ENCODE measurements at places on chromosomes 4 and X.

DNA sequence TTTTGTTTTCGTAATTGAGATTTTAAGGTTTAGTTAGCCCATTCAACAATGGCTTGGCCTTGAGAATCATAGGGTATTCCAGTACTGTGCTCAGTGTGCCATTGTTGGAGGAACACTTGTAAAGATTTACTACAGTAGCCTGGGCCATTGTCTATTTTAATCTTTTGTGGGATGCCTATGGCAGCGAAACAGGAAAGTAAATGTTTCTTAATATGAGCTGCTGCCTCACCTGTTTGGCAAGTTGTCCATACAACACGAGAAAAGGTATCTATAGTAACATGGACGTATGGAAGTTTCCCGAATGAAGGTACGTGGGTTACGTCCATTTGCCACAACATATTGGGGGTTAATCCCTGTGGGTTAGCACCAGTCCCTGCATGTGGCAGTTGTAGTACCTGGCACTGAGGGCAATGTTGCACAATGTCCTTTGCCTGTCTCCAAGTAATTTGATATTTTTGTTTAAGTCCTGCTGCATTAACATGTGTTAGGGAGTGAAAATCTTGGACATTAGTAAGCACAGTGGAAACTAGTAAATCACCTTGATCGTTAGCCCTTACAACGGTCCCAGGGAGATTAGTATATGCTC is 38.6 kb upstream of the AADAT start:
- DNase-seq: no peak

DNA sequence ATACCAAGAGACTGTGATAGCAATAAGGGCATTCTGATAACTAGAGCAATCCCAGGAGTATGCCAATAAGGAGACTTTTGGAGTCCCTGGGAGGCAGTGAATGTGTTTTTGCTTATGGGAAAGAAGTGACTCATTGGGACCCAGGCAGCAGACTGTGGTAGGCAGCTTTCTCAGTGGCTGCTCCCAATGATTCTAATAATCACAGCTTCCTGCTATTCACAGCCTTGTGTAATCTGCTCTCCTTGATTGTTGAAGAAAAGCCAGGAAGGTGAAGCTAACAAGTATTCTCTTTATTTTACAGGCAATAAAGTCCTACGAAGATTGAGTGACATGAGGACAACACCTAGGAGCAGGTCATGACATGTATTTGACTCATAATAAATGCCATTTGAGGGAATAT is 70.3 kb upstream of the DDX60 start:
- DNase-seq: no peak

DNA sequence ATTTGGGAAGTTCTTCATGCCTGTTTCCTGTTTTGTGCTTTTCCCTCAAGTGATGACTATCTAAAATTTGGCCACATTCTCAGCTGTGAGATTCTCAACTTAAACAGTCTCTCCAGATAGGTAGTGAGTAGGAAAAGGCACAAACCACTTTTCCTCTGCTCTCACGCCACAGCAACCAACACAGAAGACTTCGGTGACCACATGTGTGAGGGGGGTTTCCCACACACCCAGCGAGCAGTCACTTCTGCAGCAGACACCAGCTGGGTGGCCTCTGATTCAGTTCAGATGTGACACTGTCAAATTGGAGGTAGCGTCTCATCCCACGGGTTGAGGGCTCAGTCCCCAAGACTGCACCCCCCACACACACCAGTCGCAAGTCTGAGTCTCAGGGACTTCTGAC is 25.1 kb upstream of the CLDN34 start:
- DNase-seq: peak; percentile 25

DNA sequence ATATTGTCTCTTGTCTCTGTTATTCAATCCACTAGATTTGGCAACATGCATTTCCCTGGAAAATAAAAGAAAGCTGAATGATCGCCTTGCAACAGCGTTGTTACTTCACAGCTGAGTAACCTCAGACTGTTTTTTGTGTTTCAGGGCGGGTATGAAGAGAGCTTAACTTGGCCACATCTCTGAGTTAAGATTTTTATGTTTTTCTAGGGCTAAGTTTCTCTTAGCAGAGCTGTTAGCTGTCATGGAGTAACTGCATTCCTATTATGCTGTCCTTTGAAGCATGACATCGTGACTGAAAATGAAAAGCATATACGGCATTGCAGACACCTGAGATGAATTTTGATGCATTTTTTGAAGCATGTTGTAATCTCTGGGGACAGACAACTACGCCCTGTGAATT is 1798.9 kb downstream of the PCDH7 start:
- DNase-seq: no peak

DNA sequence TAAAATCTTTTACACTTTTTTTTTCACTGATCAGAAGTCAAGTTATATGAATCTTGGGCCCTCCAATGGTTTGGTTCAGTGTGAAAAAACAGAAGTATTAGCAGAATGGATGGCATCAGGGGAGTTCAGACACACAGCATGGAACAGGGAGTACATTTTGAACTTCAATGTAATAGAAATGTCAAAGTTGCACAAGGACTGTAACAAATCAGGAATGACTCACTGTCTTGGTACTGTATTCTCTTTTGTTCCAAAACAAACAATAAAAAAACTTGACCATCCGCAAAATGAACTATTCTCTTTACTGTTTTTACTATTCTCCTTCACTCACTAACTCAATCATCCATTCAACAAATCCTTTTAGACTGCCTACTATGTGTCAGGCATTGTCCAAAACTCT is 401.0 kb downstream of the FSTL5 start:
- DNase-seq: no peak

DNA sequence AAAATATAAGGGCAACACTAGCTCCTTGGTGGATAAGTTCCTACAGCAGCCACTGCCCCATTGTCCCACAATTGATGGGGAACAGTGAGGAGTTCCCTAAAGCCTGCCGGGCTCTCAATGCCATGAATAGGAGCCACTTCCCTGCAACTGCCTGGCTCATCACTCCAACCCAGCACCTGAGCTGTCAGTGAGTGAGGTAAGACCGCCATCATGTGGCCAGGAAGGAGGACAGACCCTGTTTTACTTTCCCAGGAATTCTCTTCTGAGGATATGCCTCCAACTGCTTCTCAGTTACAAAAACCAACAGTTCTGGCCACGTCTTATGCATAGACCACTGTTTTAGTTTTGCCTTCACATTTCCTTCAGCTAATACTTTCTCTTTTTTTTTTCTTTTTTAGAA is 45.5 kb downstream of the SRPX start:
- DNase-seq: no peak

DNA sequence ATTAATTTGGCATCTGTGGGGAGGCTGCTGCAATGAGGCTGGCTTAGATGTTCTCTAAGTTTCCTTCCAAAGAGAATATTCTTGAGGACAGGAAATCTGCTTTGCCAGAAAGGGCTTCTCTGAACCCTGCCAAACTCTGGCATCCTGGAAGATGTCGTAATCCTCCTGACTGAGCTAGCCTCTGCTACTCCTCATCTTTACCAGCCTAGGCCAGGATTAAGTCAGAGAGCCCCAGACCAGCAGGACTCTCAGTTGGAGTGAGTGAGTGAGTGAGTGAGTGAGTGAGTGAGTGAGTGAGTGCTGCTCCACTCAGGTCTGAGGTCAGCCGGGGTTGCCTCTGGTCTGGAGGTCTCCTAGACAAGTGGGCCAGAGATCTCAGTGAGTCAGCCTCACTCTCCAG is 104.9 kb upstream of the SOD3 start:
- no peak for DNase-seq

GRCh38 chr4:110165382-110166286 is 32.8 kb downstream of the ELOVL6 start:
- DNase-seq: peak; percentile 18

DNA sequence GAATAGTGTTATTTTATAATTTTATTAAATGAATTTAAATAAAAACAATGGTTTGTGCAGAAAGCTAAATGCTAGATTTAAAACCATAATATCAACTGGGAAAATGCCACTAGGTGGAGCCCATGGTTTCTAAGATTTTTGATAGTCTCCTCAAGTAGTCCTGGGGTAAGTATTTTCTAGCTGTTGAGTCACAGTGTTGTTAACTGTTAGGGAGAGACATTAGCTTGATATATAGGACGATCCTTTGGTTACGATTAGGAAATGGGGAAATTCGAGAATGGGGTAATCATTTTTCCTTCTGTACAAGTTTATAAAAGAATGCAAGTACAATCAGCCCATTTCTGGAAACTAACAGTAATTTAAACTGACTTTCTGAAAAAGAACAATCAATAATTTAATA is 378.4 kb downstream of the ANKRD50 start:
- peak; percentile 68 for DNase-seq

DNA sequence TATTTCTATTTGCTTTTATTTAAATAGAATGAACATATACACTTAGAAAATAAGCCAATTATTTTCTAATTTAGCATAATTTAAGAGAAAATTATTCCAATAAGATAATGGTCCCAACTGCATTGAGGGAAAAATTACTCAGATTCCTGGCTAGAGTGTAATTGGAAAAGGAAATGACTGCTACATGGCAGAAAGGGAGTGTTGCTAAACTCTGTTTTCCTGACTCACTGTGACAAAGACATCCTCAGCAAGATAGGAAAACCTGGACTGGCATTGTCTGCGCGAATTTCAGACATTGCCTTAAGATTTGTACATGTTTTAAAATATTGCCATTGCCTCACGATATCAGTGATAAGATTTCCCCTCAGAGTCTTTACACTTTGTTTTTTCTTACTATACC is 8.2 kb downstream of the TNIP3 start:
- DNase-seq: peak; percentile 87

- DNase-seq: no peak
Observed at GRCh38 chr4:74190332-74190731, 32.4 kb downstream of the MTHFD2L start.

DNA sequence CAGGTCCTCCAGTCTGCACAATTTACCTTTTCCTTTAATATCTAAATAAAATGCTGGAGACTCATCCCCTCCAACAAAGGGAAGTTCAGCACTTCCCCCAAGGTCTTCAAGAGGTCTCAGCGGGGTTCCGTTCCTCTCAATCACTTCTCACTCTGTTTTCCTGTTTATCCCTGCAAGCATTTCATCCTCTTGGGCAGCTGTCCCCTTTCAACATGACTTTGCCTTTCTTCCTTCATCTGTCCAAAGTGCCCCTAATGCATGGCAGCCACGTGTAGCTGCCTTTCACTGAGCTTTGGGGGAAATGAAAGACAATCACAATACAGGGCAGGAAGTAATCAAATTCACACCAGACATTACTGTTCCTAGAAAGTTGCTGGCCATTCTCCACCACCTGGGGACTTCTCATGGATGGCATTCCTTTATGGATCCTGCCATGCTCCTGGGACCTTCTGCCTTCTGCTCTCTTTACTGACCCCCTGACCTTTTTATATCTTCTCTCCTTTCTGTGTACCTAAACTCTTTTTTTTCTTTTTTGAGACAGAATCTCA is 79.7 kb upstream of the USP9X start:
- no peak for DNase-seq

GRCh38 chr4:76585897-76586360 is 150.9 kb downstream of the SHROOM3 start:
- DNase-seq: peak; percentile 3

GRCh38 chrX:154505734-154506133 is 10.3 kb downstream of the FAM3A start:
- no peak for DNase-seq

GRCh38 chr4:38442073-38442788 is 221.8 kb upstream of the KLF3 start:
- no peak for DNase-seq

DNA sequence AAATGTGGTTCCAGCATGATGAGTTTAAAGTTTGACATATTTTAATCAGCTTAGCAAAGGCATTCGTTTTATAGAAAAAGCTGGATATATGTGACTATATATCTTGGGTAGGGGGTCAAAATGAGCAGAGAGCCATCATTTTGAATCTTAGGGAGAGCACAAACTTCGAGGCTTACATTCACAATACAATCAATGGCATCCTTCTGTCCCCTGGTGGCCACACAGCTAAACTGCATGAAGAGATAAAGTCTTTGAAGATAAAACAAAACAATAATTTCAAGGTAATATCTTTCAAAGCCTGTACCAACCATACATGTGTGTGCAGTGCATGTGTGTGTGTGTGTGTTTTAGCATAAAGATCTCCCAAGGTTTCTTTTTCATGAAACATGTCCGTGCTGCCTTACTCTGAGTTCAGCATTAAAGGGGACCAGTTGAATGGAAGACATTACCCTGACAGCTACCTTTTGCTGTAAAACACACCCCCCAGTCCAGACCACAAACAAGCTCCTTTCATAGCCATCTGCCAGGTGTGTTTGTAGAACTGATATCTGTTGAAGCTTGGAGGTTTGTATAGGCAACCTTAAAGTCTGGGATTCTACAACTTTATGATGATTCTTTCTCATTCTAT is 22.0 kb downstream of the DYNLT3 start:
- peak; percentile 57 for DNase-seq

DNA sequence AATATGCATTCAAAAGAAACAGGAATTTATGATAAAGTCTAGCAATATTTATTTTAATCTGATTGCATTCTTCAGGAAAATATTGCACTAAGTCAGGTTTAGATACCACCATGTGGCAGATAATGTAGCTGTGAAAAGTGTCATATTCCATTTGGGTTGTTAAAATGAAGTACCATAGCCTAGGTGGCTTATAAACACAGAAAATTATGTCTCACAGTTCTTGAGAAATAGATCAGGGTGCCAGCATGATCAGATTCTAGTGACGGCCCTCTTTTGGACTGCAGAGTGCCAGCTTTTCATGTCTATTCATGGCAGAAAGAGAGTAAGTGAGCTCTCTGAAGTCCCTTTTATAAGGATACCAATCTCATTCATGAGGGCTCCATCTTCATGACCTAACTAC is 5.6 kb upstream of the ADGRL3 start:
- DNase-seq: no peak

DNA sequence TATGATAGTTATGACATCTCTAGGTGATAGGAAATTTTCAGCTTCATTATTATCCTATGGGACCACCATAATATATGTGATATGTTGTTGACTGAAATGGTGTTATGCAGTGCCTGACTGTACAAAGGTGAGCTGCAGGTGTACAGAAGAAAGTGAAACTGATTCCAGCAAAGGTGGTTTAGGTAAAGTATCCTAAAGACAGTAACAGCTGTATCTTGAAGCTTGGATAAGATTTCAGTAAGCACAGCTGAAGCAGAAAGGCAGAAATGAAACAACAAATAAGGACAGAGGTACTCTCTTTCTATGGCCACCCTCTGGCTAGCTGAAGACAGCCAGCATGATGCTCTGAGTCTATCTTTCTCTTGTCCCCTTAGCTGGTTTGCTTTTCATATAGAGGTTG is 30.0 kb upstream of the PGK1 start:
- DNase-seq: no peak

Data from inflammatory macrophage treated with lipopolysaccharide for 1 hour (primary cell).